ENCODE measurements at places on chromosomes 12 and 14. TPM values are rescaled to one million over a fixed set of nuclear protein-coding genes. Genes with fewer than 3 reads are reported as not detected.

The IL22 gene
- not detected for total RNA-seq

The ASPG gene
- total RNA-seq, result not detected

The ETFBKMT gene
- 2.4 TPM for total RNA-seq

The CLEC1B gene
- total RNA-seq, result not detected

The ZNF605 gene
- total RNA-seq, result 19.7 TPM

The TSPAN19 gene
- total RNA-seq, result not detected

The SAMD15 gene
- 1.00 TPM for total RNA-seq

The FBLN5 gene
- total RNA-seq, result 0.37 TPM

The FGFR1OP2 gene
- total RNA-seq, result 64.3 TPM

DNA sequence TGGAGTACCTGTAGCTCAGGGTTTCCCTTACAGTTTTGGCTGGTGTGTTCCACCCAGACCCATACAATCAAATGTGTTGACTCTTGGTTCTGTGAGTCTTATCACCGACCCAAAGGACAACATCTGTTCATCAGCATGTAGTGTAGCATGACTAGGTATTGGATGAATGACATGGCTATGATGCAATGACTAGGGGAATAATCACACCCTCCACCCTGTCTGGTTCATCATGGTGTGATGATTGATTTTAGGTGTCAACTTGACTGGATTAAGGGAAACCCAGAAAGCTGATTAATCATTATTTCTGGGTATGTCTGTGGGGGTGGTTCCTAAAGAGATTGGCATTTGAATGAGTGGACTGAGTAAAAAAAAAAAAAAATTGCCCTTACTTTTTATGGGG, 311.3 kb downstream of the DPF3 start:
- DNase-seq, result no peak
- H3K27me3 ChIP-seq, result no peaks in the 10 kb centered on the region
- H3K4me3 ChIP-seq, result no peak overlapping the region
- no peak overlapping the region for H3K27ac ChIP-seq
- H3K4me1 ChIP-seq, result no peaks in the 10 kb centered on the region

DNA sequence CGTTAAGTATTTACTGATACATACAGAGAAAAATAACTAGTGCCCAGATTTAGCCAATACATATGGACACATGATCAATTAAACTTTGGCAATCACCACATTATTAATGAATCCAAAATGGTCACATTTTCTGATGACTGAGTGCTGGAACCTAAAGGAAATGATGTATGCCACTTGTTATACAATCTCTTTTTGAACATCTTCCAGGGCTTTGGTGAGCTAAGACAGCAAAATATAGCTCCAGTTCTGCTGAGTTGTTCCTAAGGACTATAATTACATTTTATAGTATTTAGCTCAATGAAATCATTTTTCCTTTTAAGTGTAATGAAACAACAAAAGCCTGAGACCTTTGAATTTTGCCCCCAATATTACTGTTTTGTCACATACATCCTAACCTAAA, 329.1 kb upstream of the ATP2B1 start:
- no peak for DNase-seq
- H3K27me3 ChIP-seq, result no peaks in the 10 kb centered on the region
- H3K27ac ChIP-seq, result no peak overlapping the region
- H3K4me3 ChIP-seq, result no peak overlapping the region
- no peaks in the 10 kb centered on the region for H3K36me3 ChIP-seq

GRCh38 chr12:31466768-31467167, 124.2 kb downstream of the DENND5B start:
- H3K4me1 ChIP-seq, result no peaks in the 10 kb centered on the region
- no peak for DNase-seq
- no peak overlapping the region for H3K27ac ChIP-seq
- H3K36me3 ChIP-seq, result no peaks in the 10 kb centered on the region

- H3K4me3 ChIP-seq, result no peak overlapping the region
- DNase-seq, result no peak
- no peaks in the 10 kb centered on the region for H3K4me1 ChIP-seq
- peaks cover 15% of the 10 kb centered on the region for H3K36me3 ChIP-seq
- H3K27ac ChIP-seq, result no peak overlapping the region
These were observed 60.3 kb downstream of the IPO8 start for GRCh38 chr12:30635385-30635784.

GRCh38 chr12:78799649-78800048, 64.9 kb upstream of the SYT1 start:
- no peaks in the 10 kb centered on the region for H3K27me3 ChIP-seq
- no peak overlapping the region for H3K27ac ChIP-seq
- H3K36me3 ChIP-seq, result no peaks in the 10 kb centered on the region
- no peak overlapping the region for H3K4me3 ChIP-seq
- H3K4me1 ChIP-seq, result no peaks in the 10 kb centered on the region
- DNase-seq, result no peak

GRCh38 chr12:53502331-53502730, 1.2 kb downstream of the TARBP2 start:
- no peak overlapping the region for H3K27ac ChIP-seq
- DNase-seq, result no peak
- no peak overlapping the region for H3K4me3 ChIP-seq
- H3K27me3 ChIP-seq, result no peaks in the 10 kb centered on the region
- H3K36me3 ChIP-seq, result peaks cover 29% of the 10 kb centered on the region
- peaks cover 22% of the 10 kb centered on the region for H3K4me1 ChIP-seq

DNA sequence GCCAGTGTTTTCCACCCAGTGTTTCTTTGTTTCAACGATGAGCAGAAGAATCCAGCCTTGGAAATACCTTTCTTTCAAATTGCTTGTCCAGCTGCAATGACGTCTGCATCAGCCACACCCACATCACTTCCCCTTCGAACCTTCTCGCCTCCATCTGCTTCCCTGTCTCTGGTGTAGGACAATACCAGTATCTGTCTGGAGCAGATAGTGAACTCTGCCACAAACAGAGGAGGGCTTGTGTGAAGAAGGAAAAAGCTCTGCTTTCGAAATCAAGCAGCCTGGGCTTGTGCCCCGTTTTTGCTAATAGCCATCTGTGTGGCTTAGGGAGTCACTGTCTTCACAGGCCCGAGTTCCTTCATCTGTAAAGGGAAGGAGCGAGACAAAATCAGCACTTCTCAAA, 415.4 kb downstream of the ZFP36L1 start:
- H3K27ac ChIP-seq, result peak overlapping the region; percentile 34
- peaks cover 54% of the 10 kb centered on the region for H3K4me1 ChIP-seq
- no peaks in the 10 kb centered on the region for H3K36me3 ChIP-seq
- no peak overlapping the region for H3K4me3 ChIP-seq
- peak; percentile 67 for DNase-seq

DNA sequence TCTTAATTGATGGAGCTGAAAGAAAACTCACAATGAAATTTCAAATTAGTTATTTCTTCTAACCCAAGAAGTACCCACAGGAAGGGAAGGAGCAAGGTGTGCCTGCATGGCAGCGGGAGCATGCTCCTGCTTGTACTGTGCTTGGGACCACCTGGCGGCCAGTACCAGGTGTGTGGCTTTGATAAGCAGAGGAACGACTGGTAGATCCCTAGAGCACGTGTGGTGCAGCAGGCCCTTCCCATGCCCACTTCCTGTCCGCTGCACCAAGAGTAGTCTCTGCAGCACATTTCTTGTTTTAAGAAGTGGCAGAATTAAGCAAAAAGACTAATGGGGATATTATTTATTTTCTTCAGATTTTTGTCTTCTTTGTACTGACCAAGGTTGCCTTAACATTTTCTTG, 122.3 kb upstream of the ATF1 start:
- peaks cover 5% of the 10 kb centered on the region for H3K4me1 ChIP-seq
- no peak overlapping the region for H3K4me3 ChIP-seq
- no peak for DNase-seq
- no peaks in the 10 kb centered on the region for H3K27me3 ChIP-seq

DNA sequence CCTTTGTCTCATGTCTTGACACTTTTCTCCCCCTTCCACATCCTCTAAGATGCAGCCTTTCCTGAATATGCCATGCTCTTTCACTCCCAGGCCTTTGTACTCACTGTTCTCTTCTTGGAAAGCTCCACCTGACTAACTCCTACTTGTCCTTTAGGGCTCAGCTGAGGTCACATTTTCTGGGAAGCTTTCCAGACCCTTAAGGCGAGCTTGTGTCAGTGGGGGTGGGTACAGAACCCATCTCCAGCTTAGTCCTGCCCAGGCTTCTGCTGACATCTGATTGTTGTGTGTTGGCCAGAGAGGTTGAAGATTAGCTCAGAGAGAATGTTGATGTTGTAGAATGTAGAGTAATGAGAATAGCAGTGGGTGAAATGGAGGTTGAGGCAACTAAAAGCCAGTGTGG, 2.9 kb upstream of the TSFM start:
- H3K27me3 ChIP-seq, result no peaks in the 10 kb centered on the region
- H3K27ac ChIP-seq, result no peak overlapping the region
- H3K4me3 ChIP-seq, result no peak overlapping the region
- no peak for DNase-seq
- peaks cover 17% of the 10 kb centered on the region for H3K4me1 ChIP-seq
- no peaks in the 10 kb centered on the region for H3K36me3 ChIP-seq

- no peaks in the 10 kb centered on the region for H3K36me3 ChIP-seq
- DNase-seq, result no peak
- no peaks in the 10 kb centered on the region for H3K27me3 ChIP-seq
- H3K4me3 ChIP-seq, result no peak overlapping the region
These were observed 10.2 kb downstream of the PPP1R13B start for GRCh38 chr14:103836976-103837725.

- H3K4me1 ChIP-seq, result peaks cover 42% of the 10 kb centered on the region
- H3K27me3 ChIP-seq, result no peaks in the 10 kb centered on the region
- H3K27ac ChIP-seq, result no peak overlapping the region
- H3K36me3 ChIP-seq, result peaks cover 58% of the 10 kb centered on the region
These were observed 3.4 kb downstream of the PNP start for GRCh38 chr14:20472536-20473169.

DNA sequence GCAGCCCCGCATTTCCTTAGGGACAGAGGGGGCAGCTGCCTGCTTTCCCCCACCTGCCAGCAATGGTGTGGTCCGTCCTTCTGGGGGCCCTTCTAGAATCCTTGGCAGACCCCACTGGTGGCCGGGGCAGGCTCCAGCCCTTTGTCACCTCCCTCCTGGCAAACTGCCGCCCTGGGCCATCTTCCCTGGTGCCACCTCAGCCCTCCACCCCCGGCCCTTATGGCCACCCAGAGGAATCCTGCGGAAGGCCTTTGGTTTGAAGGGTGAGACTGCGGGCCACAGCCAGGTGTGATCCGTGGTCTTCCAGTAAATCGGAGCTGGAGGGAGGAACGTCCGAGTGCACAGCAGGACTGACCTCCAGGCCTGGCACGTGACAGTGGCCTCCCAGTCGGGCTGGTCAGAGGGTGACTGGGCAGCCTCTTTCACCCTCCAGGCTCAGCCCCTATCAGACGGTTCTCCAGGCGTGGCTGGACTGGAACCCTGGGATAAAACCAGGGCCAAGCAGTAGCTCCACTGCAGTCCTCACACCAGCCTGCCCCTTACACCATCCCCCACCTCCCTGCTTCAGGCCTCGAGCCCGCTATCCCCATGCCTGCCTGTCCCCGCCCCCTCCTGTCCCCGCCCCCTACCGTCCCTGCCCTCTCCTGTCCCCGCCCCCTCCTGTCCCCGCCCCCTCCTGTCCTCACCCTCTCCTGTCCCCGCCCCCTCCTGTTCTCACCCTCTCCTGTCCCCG, 12.4 kb downstream of the FBRSL1 start:
- no peak overlapping the region for H3K4me3 ChIP-seq
- H3K4me1 ChIP-seq, result peaks cover 45% of the 10 kb centered on the region
- no peak overlapping the region for H3K27ac ChIP-seq
- no peaks in the 10 kb centered on the region for H3K27me3 ChIP-seq
- no peak for DNase-seq

GRCh38 chr14:64363265-64363846, 24.8 kb upstream of the MTHFD1 start:
- H3K4me1 ChIP-seq, result no peaks in the 10 kb centered on the region
- no peaks in the 10 kb centered on the region for H3K27me3 ChIP-seq
- DNase-seq, result no peak
- H3K36me3 ChIP-seq, result no peaks in the 10 kb centered on the region
- no peak overlapping the region for H3K4me3 ChIP-seq
- no peak overlapping the region for H3K27ac ChIP-seq

DNA sequence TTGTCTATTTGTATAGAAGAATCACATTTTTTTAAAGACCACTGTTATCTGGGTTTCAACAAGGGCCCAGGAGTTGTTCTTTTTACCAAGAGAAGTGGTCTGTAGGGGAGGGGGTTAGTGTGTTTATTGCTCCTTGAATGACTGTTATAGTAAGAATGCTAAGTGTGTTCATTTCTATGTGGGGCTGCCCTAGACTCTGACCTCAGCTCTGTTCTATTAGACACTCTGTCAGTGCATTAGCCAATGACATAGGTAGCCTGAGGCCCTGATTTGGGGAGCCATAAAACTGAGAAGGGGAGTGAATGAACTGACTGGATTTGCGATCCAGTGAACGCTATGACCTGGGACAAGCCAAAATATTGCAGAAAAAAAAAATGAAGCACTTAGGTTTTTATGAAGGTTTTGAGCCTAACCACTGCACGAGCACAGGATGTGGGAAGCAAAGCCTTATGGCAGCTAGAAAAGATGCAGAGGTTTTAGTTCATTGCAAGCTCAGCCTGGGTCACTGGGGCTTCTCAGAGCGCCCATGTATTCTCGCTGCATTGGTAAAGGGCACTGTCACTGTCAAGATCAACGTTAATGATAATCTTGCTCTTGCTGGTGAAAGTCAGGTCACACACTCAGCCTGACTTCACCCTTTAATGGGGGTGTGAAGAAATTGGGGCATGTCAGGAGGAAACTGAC, 63.8 kb downstream of the PRKCH start:
- H3K27me3 ChIP-seq, result no peaks in the 10 kb centered on the region
- no peak overlapping the region for H3K27ac ChIP-seq
- H3K4me3 ChIP-seq, result no peak overlapping the region
- peaks cover 17% of the 10 kb centered on the region for H3K4me1 ChIP-seq
- DNase-seq, result no peak

DNA sequence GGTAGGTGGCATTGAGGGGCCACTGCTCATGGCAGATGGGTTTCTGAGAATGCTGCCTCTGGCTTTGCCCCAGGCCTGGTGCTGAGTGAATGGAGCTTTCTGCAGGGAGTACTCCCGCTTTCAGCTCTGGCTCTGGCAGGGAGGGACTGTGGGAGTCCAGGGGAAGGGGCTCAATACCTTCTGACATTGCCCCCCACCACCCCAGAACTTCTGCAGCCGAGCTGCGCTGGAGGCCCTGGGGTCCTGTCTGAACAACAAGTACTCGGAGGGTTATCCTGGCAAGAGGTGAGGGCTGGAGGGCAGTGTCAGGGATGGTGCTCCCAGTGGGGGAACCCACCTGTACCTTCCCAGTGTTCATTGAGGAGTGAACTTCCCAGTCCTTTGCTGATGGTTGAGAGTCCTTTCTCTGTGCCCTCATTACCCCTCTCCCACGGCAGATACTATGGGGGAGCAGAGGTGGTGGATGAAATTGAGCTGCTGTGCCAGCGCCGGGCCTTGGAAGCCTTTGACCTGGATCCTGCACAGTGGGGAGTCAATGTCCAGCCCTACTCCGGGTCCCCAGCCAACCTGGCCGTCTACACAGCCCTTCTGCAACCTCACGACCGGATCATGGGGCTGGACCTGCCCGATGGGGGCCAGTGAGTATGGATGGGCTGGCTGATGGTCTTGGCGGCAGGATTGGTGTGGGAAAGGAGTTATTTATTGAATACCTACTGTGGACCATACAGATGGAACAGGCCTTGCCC, 1.9 kb downstream of the SHMT2 start:
- no peaks in the 10 kb centered on the region for H3K27me3 ChIP-seq
- H3K4me1 ChIP-seq, result peaks cover 63% of the 10 kb centered on the region
- no peak for DNase-seq
- H3K36me3 ChIP-seq, result no peaks in the 10 kb centered on the region

GRCh38 chr12:127257366-127257935, 1009.5 kb upstream of the TMEM132C start:
- no peaks in the 10 kb centered on the region for H3K27me3 ChIP-seq
- no peak overlapping the region for H3K4me3 ChIP-seq
- no peak overlapping the region for H3K27ac ChIP-seq

Data from B cell (primary cell).